SJSA1 (cell line): ENCODE measurements at places on chromosomes 4 and X. TPM values are rescaled to one million over a fixed set of nuclear protein-coding genes. Genes with fewer than 3 reads are reported as not detected.

The NCAPG gene
- total RNA-seq: 53.9 and 54.1 TPM in 2 replicates

The AADAT gene
- total RNA-seq: 7.7 and 8.7 TPM in 2 replicates

The PDLIM3 gene
- 87.3 and 157 TPM in 2 replicates for total RNA-seq

The TMEM271 gene
- total RNA-seq: not detected in 2 replicates

The NPY5R gene
- not detected in 2 replicates for total RNA-seq

The TCEANC gene
- total RNA-seq: 2.6 and 2.7 TPM in 2 replicates

The NPY1R gene
- not detected in 2 replicates for total RNA-seq

The ADH1A gene
- total RNA-seq: not detected in 2 replicates

The NAT8L gene
- total RNA-seq: not detected in 2 replicates

The RHOXF2 gene
- total RNA-seq: not detected in 2 replicates

The SMIM43 gene
- total RNA-seq: 0.26 TPM in 1 of 2 replicates, not detected in the other

DNA sequence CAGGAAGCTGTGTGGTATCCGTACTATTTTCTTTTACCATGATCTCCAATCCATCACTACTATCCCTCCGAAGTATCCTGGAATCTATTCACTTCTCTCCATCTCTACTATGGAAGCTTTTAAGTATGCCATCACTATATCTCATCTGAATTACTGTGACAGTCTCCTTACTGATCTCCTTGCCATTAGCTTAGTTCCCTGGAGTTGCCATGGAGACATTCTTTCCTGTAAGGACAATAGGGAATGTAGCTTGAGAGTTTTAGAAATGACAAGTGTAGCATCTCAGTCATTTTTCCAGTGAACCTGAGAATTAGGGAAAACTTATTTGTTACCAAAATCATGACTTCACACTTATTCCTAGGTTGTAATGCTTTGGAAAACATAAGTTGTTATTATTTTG, 86.3 kb downstream of the HPGD start:
- DNase-seq: peak; percentile 12

GRCh38 chrX:111124418-111124817, 28.4 kb downstream of the PAK3 start:
- DNase-seq: no peak

- peak; percentile 78 for DNase-seq
These were observed at the start of the genes ACOX3 and TRMT44 for GRCh38 chr4:8440492-8441311. ACOX3 (minus strand) TSS chr4:8440723; CDS start chr4:8416521, 24,202 bp downstream. TRMT44 (plus strand) TSS chr4:8440777; CDS start chr4:8440823, 46 bp downstream.

GRCh38 chr4:137952116-137952515, 290.0 kb downstream of the SLC7A11 start:
- DNase-seq: no peak

DNA sequence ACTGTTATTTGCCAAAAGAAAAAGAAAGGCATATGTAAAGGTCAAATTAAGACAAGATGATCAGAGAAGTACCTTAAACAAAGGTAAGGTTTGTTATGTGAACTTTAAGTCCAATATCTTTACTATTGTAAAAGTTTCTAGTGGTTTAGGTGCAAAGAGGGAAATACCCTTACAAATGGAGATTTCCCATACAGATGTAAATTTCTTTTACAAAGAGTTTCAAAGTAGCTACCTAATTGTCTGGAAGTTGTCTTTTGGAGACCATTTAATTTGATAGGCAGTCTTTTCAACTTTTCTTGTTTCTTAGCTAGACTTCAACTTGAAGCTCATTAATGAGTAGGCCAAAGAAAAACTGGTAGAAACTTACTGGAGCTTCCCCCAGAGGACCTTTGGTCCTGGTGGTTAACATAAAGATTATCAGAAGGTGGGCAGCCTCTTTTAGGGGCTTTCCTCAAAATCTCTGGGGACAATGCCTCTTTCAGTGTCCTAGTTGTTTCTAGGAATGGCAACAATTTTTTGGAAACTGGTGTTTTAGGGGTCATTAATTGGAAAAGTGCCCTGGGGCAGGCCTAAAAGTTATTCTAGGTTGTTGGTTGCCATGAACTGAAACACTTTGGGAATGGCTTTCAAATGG, 297.3 kb downstream of the GUCY2F start:
- no peak for DNase-seq

- no peak for DNase-seq
These were observed 134.7 kb downstream of the F11 start for GRCh38 chr4:186400676-186401075.

- no peak for DNase-seq
These were observed 173.5 kb downstream of the NPFFR2 start for GRCh38 chr4:72205298-72205697.

DNA sequence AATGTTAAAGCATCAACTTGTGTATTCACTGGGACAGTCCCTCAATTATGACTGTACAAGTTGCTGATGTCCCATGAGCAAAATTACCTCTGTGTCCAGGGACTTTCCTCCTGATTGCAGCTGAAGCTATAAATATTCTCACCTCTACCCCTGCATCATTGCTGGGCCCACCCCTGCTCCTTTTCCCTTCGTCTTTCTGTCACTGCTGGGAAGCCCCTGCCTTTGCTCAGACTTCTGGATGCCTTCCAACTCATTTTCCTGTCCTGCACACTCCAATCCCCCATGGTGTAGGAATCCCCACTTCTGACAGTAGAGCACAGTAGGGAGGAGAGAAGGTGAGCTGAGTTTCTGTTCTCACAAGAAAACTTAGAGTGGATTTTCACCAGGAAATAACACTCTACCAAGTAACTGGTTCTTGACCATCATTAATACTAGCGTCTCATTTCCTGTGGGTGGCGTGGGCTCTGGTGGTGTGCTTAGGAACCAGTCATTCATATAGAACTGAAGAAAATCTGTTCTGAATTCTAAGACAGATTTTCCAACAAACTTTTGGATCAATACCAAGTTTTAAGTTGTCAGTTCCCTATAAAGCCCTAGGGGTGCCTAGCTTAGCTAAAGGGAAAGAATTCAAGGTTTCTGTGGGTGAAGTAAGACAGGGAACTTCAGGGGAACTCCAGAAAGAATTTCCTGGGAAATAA, 136.2 kb upstream of the MED14 start:
- no peak for DNase-seq

DNA sequence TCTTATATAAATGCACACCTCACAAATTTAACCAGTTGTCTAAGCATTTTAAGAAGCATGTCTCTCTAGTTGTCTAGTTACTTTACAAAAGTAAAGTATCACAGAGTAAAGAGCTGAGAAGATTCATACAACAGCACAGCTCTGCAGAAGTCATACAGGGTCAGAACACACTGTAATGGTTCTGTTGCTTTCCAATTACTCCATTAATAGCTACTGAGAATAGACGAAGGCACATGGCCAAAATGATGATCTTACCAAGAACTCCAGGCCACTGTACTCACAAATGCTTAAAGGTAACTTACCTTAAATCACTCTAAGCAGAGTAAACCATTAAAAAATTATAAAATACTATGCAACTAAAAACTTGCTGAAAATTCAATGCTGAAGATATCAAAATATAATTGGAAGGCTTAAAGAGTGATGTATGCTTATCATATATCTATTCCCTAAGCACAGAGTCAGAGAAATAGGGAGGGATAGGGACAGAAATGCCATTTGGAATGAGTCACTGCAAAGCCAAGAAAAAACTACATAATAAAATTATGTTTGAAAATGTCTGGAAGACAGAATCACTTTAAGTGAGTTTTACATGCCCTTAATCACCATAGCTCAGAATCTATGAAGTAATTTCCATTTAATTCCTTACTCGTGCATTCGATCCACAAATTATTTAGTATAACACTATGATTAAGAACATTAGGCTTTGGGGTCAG, 71.0 kb downstream of the DDX60L start:
- peak; percentile 44 for DNase-seq

GRCh38 chr4:36187723-36188333, 56.5 kb downstream of the ARAP2 start:
- no peak for DNase-seq

GRCh38 chr4:1024882-1025545, 13.6 kb downstream of the FGFRL1 start:
- no peak for DNase-seq

DNA sequence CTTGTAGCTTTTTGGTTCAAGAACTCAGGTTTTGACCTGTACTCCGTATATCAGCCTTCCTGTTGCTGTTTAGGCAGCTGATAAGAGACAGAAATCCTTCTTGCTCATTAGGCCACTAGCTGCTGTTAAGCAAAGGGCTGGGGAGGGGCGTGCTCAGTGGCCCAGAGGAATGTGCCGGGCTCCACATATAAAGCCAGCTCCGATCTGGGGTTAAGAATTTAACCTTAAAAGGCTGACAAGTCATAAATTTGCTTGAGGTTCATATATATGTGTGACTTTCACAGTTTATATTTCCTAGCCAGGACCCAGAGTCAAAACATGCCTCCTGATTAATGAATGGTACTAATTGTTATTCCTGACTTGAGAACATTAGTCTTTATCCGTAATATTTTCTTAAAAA, 15.3 kb downstream of the GPC3 start:
- no peak for DNase-seq

- no peak for DNase-seq
These were observed 48.2 kb upstream of the PCDH7 start for GRCh38 chr4:30671926-30672448.

DNA sequence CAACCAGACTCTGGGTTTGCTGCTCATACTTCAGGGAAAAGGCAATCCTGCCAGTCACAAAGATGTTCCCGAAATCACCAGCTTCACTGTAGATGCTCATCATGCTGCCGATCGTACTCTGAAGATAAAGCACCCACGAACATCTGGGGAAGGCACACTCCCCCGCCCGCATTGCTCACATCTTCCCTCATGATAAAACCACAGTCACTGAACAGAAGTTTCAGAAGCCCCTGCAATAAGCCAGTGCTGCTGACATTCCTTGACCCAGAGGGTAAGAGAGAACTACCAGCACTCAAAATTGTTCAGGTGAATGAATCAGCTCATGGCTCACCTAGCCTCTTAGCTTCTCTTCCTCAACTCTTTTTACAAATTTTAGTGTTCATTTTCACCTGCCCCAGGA, 43.1 kb downstream of the SRPX2 start:
- DNase-seq: no peak

GRCh38 chr4:114905017-114905416, 208.4 kb downstream of the NDST4 start:
- DNase-seq: no peak

- peak; percentile 53 for DNase-seq
These were observed 104.4 kb downstream of the UCHL1 start for GRCh38 chr4:41360921-41361793.

DNA sequence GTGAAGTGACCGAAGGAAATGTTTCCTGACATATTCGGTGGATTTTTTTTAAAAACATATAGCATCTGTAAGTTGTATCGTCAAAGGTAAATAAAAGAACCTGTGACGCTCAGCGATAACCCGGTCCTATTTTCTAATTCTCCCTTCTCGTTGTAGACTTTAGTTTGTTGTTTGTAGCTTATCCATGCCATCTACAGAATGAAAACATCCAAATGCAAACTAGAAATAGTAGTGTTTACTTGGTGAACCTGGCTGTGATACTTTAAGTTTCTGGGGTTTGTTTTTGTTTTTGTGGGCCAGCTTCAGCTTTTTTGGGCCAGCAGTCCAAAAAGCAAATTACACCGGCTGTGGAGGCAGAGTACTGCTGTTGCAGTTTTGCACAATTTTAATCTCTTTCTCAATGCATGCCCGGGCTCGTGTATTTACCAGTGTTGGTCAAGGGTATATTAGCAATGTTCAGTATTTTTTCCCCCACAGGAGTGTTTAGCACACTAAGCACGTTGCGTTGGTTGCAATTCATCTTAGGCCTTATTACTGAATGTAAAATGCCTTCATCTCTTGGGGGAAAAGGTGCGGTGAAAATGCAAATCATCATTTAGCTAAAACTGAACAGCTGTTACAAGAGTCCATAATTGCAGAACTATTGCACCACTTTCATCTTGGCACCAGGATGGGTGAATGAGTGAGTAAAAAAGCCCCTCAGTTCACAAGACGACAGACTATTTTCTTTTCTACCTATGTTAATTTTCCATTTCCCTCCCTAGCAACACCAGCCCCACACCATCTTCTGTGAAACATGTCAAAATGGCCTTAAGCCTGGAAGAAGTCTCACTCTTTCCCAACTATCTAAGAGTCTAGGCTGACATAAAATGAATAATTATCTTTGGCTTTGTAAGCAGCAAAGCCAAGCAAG, 1.7 kb upstream of the CNOT6L start:
- DNase-seq: no peak

- DNase-seq: no peak
These were observed 2.7 kb downstream of the CPLX1 start for GRCh38 chr4:823176-823760.

DNA sequence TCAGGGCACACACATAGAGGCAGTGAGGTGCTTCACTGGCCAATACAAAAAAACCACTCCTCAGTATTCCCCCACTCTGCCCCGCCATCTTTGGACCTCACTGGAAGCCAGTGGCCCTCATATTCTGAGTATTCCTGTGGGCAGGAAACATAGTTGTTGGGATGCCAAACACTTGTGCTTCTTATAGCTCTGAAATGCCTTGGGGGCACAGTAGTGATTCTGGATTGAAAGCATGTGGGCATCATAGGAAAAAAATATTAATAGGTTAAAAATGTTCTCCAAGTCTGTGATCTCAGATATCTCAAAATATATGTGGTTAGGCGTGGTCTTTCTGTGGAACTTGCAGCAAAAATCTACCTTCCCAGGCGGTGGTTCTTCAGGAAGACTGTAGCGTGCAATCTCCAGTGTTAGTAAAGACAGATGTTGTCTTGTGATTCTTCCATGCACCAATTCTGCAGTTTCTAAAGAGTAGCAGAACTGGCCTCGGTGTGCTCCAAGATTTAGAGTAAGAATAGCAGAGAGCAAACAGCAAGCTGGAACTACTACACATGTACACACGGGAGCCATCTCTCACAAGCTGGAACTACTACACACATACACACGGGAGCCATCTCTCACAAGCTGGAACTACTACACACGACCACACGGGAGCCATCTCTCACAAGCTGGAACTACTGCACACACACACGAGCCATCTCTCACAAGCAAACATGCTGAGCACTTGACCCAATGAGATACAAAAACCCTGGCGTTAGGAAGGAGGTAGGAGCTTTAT, 8.0 kb upstream of the TENM3 start:
- DNase-seq: no peak

- peak; percentile 41 for DNase-seq
These were observed 35.7 kb downstream of the ACE2 start for GRCh38 chrX:15564981-15565579.

DNA sequence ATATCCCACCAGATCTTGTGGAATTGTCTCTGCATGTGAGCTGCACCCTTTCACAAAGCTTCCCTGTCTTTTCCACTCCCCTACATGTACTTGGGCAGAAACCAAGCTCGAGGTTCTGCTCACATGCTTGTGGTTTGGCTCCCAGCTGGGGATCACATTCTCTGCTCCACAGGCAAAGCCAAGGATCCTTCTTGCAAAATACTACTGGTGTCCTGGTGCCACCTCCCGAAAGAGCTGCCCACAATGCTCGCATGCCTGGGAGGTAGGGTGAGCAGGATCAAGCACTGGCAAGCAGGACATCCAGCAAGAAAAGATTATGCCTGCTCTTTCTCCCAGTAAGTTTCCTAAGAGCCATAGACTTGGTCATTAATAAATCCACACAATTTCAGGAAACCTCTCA, 45.1 kb upstream of the PPARGC1A start:
- no peak for DNase-seq

- no peak for DNase-seq
These were observed 69.7 kb downstream of the CXXC4 start for GRCh38 chr4:104424989-104425388.

- no peak for DNase-seq
These were observed 31.5 kb downstream of the GRIA3 start for GRCh38 chrX:123215397-123216089.
